NCI-H2171 treated with DMSO at 0.1 percent for 48 hours (cell line): ENCODE measurements at places on chromosomes 3 and 15.
A peak's percentile ranks its signal among the peaks of the same experiment; 100 is the strongest.

- DNase-seq, result no peak
Measured at GRCh38 chr15:78148392-78149067, 632 bp upstream of the IDH3A start.

GRCh38 chr3:72008226-72008996, 223.5 kb upstream of the PROK2 start:
- DNase-seq, result no peak

- DNase-seq, result no peak
Measured at GRCh38 chr15:42402455-42403205, 43.3 kb downstream of the CAPN3 start.

DNA sequence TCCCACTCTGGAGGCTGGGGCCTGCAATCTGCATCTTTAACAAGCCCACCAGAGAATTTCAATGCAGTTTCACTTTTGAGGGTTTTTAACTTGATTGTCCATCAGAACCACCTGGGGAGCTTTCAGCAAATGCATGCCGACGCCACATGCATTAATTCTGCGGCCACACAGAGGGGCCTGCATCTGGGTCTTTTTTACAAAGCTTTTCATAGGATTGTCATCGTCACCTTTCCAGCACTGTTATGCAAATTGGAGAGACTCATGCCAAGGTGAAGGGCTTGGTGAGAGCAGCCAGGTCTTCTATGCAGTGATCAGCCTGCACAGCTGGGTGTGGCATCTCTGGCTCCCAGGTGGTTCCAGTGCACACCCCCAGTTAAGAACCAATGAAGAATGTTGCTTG, 143.0 kb upstream of the CTDSPL start:
- no peak for DNase-seq

DNA sequence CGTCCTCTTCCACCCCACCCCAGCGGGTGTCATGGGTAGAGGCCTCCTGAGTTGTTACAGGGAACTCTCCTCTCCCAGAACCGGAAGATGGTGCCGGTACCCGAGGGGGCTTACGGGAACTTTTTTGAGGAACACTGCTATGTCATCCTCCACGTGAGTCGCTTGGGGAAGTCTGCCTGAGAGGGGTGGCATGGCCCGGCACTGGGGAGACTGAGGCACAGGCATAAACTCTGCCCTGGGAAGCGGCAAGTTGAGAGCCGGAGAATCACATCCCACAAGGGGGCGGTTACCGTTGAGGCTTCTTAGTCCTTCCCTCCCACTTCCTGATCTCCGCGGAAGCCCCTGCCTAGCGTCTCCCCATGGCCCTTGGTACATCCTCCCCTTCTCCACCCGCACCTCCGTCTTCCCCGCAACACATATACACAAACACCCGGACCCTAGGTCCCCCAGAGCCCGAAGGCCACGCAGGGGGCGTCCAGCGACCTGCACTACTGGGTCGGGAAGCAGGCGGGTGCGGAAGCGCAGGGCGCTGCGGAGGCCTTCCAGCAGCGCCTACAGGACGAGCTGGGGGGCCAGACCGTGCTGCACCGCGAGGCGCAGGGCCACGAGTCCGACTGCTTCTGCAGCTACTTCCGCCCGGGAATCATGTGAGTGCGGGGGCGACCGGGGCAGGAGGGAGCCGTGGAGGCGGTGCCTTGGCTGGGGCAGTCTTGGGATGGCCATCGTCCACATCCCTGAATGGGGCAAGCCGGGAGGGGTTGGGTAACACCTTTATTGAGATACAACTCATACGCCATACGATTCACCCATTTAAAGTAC, 3.4 kb downstream of the VILL start:
- no peak for DNase-seq

- no peak for DNase-seq
Measured at GRCh38 chr3:56732109-56732508, 49.0 kb upstream of the TASOR start.

GRCh38 chr3:43389388-43390254, 103.3 kb downstream of the SNRK start:
- DNase-seq, result no peak

GRCh38 chr3:113262304-113262665, 50.9 kb downstream of the BOC start:
- DNase-seq, result no peak

GRCh38 chr3:107739227-107739626, 216.5 kb downstream of the BBX start:
- no peak for DNase-seq

DNA sequence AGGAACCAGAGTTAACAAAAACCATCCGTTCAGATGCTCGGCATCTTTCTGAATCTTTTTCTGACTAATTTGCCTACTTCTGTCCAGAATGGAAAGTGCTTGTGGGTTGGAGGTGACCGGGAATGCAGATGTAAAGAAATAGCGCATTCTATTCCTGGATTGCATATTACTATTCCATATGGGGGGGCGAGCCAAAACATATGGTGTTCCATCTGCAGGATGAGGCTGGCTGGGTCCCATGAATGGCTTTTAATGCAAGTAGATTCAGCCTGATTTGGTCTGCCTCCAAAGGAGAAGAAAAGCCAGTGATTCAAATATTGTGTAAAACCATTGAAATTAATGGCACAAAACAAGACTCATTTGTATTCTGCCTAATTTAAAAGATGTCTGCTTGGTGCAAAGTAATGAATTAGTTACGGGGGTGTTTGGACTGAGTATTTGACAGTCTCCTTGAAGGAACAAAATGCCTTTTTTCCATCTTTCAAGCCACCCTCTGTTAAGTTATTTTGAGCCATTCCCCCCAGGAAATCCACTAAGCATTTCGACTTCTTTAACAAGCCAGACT, 99.0 kb downstream of the ST8SIA2 start:
- peak; percentile 61 for DNase-seq

DNA sequence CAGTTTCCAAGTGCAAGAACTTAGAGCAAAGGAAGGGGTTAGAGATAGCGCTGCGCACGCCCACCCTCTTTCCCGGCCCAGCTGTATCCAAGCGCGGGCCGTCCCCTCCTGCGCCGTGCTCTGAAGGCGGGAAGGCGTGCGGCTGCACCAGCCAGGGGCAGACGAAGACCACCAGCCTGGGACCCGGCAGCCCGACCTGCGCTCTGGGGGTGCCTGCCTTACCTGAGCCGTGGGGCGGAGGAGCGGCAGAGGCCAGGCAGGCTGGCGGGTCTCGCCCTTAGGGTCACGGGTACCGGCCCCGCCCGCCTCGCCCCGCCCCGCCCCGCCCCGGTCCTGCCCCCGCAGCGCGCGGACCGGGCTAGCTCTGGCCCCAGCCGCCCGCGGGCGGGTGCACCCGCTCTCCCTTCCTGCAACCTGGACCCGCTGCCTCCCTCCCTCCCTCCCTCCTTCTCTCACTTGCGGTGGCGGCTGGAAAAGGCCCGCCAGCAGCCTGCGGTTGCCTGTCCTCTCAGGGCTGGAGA, at the start of gene WDR72:
Gene WDR72, minus strand, starts transcription at position 253 of the 521 bp plus-strand sequence. CDS start 26,514 bp downstream, outside the sequence.
- DNase-seq, result no peak

DNA sequence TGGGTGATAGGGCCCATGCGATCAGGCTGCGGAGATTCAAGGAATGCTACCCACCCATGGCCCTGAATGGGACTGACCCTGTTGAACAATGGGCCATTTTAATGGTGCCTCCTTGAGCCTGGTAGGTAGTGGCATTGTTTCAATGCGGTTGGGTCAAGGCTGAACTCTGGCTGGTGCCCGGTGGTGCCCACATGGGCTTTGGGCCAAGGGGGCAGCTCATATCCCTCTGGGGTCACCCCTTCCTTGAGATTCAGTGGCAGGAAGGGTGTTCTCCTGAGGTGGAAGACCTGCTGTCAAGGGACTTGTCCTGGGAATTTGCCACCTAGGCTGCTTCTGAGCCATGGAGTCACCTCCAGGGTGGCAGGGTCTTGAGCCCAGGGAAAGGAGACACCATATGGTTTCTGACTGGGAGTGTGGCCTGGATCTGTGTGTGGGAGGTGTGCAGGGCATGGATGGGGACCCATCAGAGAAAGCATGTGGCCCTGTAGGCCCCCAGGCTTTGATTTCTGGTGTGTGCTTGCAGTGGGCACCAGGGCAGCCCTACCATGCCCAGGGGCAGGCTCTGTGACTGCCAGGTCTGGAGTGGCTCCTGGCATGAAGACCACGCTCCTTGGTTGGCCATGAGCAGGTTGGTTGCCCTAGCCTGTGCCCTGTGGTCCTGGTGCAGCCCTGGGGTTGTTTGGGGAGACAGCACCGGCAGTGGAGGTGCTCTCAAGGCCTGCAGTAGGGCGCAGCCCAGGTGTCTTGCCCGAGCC, 199.9 kb downstream of the UBE3A start:
- DNase-seq, result no peak

GRCh38 chr3:179932674-179933073, 104.1 kb downstream of the PEX5L start:
- no peak for DNase-seq

GRCh38 chr3:152226176-152226575, 42.6 kb upstream of the MBNL1 start:
- DNase-seq, result no peak

GRCh38 chr3:190566043-190566933, 52.4 kb downstream of the IL1RAP start:
- no peak for DNase-seq

GRCh38 chr3:155428563-155428962, 135.1 kb upstream of the STRIT1 start:
- no peak for DNase-seq

DNA sequence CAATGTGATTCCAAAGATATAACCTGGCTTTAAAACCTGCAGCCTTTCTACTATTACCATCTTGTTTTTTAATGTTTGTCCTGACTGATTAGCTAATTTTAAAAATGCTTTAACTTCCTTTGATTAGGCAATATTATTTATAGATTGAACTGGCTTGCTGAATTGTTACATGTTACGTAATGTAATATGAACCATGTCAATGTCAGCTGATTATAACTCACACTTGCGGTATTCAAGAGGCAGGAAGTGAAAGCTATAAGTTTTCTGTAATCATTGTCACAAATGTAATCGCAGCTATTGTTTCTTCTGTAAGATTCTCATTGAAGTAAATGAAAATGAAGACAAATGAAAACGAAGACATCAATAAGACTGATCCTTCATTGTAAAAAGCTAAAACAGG, 146.8 kb downstream of the ROBO2 start:
- no peak for DNase-seq

GRCh38 chr15:76991048-76991447, 3.9 kb upstream of the PSTPIP1 start:
- no peak for DNase-seq

GRCh38 chr3:64935971-64936370, 248.2 kb upstream of the ADAMTS9 start:
- DNase-seq, result no peak

GRCh38 chr3:46206282-46207015, 1.7 kb downstream of the CCR1 start:
- no peak for DNase-seq

DNA sequence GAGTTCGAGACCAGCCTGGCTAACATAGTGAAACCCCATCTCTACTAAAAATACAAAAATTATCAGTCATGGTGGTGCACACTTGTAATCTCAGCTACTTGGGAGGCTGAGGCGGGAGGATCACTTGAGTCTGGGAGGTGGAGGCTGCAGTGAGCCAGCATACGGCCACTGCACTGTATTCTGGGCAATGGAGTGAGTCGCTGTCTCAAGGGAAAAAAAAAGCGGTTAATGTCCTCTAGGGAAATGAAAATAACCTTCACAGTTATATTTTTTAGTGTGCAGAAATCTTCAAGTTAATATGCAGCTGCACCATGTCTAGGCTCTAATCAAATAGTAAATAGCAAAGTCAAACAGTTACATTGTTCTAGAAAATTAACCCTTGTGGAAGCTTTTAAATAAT, 14.8 kb downstream of the CEP19 start:
- DNase-seq, result no peak

DNA sequence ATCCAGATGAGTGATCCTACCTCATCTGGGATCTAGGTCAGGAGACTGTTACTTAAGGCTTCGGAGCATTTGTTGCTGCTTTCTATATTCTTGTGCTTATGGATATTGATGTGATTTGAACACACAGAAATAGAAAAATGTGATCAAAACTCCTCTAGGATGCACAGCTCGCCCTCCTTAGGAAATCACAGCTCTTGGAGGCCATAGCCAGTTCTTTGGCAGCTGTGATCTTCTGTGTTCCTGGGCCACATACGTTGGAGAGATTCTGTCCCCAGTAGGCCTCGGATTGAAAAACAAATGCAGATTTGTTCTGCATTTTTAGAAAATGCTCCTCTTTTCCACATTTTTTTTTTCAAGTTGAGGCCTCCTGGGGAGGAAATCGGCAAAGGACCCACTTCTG, 437.4 kb upstream of the THBS1 start:
- DNase-seq, result no peak

DNA sequence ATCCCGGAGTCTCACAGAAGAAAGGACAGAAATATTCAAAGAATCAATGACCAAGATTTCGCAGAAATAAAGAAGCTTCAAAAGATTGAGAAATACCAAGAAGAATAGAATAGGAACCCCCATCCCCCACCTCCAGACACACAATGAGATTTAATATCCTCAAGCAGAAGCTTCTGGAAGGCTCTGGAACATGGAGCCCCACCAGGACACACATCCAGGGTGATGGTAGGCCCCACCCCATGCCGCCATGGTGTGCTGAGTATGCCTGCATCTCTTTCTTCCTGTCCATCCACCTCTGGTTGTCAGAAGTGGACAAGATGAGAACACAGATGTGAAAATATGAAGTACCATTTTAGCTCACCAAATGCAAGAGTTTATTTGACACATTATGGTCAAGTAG, 19.3 kb downstream of the PRR23E start:
- DNase-seq, result no peak

DNA sequence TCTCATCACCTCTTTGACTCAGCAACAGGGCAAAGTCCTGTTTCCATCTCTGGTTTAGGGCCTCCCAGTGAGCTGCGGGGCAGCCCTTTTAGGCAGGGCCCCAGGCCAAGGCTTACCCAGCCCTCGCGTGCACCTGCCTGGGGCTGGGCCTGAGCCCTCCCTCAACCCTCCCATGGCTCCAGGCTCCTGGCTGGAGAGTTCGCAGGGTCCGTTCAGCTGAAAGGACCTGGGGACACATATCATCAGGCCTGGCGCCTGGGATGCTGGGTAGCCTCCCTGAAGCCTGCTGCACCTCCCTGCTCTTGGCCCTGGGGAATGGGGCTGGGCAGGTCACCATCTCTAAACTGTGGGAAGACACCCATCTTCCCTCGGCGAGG, 29.7 kb downstream of the HDAC11 start:
- DNase-seq, result no peak

DNA sequence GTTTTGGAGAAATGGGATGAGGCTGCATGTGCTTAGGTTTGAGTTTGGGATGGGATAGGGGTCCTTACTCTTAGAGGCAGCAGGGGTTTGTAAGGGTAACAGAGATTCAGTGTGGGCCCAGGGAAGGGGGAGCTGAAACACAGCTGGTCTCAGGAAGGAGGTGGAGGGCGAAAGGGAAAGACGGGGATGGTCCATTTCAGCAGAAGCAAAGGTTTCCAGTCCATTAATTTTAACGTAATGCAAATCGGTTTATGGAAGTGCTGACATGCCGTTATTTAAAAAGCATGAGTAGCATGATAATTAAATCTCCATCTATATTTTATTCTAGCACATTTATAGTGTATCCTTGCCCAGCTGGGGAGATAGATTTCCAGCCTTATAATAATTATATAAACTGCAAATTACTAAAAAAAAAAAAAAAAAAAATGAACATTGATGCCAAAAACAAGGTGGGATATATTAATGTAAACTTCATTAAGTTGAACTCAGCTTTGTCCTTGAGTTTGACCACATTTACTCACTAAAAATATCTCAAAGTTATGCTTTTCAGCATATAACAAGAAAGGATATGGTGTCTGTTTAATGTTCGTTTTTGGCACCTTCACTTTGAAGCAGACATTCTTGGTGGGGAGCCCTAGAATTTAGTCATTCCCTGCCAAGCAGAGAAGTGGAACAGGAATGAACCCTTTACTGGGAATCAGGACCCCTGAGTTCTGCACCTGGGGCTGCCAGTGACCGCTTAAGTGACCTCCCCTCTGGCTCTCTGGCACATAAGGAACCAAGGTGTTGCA, 234.7 kb downstream of the THSD4 start:
- no peak for DNase-seq
